ENCODE measurements at places on chromosomes 3 and 15.

GRCh38 chr3:171267104-171267503, 193.1 kb downstream of the TNIK start:
- no peak for DNase-seq

GRCh38 chr3:73685061-73685460, 60.3 kb upstream of the PDZRN3 start:
- no peak for DNase-seq

GRCh38 chr3:182981038-182981380, 671 bp upstream of the DCUN1D1 start:
- no peak for DNase-seq

DNA sequence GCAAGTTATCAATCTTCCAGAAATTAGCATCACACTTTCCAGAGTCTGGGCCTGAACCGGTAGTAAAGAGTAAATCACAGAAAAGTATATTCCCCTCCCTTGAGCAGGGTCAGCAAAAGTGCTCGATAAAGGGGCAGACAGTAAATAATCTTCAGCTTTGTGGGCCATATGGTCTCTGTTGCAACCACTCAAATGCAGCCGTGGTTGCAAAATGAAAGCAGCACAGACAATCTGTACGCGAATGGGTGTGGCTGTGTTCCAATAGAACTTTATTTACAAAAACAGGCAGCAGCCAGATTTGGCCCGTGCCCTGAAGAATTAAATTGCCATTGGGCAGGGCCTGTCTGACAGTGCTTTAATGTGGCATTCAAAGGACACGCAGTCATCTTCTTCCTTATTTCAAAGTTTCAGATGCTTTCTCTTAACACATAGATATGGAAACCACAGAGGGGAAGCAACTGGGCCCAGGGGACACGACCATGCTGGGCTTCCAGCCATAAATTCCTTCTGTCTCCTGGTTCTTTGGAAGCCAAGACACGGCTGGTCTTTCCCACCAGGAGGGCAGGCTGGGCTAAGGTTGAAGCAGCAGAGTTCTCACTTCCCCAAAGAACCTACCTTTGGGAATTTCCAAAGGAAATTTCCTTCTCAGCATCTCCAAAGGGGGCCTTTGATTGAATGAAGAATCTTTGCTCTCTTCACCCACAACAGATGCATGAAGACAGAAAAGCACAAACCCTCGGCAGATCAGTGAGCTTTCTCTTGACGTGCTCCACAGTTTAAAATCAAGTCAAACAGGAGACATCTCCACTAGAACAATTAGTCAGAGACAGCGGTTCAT, 489.8 kb upstream of the PROK2 start:
- DNase-seq, result no peak

GRCh38 chr3:176074096-176074495, 1123.2 kb downstream of the TBL1XR1 start:
- DNase-seq, result no peak

GRCh38 chr15:43329217-43329959, 985 bp downstream of the LCMT2 start:
- DNase-seq, result no peak

- DNase-seq, result no peak
Measured at GRCh38 chr15:92170897-92171296, 222.8 kb upstream of the ST8SIA2 start.

- no peak for DNase-seq
Measured at GRCh38 chr15:85592148-85592547, 202.6 kb downstream of the KLHL25 start.

- no peak for DNase-seq
Measured at GRCh38 chr3:56059731-56060130, 408.5 kb downstream of the ERC2 start.

DNA sequence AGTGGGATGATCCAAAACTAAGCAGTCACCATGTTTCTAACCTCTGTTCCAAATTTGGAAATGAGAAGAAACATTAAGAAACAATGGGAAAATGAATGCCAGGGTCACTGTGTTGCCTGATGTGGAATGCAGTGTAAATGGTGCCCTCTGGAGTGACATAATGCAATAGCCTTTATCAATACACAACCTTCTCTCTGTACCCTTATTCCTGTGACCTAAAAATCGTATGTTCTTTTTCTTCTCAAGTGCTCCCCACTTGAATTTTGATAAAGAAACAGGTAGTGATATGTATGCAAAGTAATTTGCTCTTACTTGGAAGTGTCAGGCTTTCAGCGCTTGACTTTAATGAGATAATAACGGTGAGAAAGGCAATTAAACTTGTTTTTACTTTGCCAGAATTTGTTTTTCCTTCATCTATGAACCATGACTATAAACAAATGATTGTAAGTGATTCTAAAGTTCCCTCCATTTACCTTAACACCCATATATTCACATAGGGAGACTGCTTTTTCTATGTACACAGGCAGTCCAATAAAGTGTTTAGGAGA, 145.8 kb upstream of the THRB start:
- DNase-seq, result no peak

DNA sequence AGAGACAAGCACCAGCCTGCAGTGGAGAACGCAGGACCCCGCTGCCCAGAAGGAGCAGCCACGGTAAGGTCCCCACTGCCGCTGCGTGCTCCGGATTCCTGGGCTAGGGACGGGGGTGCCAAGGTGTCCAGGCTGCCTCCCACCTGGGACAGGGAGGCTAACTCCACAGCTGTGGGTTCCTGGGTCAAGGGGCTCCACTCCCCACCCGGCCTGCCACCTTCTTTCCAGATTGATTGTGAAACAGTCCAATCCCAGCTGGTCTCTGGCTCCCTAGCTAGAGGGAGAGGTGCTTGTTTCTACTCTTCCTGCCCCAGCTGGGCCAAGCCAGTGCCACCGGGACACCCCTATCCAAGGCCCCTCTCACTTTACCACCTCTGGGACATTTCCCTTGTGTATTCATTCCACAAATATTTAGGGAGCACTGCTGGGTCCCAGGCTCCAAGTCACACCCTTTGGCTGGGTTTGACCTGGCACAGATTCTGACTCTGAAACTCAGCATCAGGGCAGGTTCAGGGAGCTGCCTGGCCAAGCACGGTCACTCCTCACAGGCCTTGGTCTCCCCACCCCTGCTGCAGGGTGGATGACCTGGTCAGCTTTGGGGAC, 1.9 kb downstream of the PAK6 start:
- no peak for DNase-seq

DNA sequence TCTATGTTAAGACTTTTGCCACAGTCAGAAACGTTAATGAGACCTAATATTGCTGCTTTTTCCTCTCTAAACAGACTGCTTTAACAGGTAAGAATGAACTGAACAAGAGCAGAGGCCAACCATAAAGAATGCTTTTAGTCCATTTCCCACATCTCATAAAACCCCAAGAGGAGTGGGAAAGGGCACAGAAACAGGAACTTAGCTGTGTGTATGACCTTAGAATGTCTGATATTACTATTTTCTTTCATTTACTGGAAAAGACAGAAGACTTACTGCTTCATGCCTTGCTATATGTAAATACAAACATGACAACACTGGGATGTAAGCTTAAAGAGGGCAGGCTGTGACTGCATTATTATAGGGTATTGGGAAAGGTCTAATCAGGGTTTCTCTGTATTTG, 115.0 kb downstream of the ISL2 start:
- DNase-seq, result no peak

DNA sequence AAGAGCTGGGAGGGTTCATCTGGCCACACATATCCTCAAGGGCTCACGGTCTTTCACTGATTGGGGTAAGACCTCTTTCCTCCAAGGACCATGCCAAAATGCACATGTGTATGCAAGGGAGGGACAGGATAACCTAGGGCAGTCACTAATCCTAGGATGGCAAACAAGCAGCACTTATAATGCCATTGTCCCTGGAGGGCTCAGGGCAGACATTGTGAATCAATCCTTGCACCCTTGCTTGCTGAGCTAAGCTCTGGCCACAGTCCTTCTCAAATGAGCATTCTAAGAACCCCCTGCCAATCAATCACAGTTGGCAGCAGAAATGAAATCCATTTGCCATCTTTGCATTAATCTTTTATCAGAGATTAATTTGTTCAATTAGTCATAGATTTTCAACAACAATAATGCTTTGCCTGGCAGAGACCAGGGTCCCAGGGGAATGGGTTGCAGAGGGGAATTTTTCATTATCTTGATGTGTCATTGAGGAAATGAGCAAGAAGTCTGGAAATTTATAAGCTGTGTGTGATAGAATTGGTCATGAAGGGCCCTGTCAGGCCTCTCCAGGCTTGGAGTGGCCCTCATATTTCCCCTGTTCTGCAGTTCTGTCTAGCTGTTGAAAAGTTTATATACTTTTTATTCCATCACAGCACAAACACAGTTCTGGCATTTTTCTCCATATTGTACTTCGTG, 57.2 kb upstream of the KY start:
- no peak for DNase-seq

DNA sequence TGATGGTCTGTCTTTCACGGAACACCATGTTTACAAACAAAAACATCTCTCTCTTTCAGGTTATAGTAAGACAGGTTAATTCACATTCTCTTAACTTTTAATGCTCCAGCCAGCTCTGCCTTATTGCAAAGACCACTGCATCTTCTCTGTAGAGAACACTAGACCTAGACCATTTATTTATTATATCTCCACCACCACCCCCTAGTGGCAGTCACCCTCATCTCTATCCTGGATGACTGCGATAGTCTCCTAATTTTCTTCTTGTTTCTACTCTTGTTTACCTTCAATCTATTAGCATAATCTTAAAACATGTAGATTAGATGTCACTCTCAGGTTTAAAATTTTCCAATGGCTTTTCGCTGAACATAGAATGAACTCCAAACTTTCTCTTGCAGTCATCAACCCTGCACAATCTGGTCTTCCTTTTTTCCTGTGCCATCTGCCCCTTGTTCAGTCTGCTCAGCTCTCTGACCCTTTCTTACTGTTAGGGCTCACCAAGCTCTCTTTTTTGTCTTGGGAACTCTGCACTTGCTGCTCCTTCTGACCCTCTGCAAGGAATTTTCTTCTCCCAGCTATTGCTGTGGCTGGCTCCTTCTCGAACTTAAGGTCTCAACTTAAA, 155.6 kb downstream of the SQOR start:
- no peak for DNase-seq

- DNase-seq, result no peak
Measured at GRCh38 chr3:135197246-135197645, 402.2 kb downstream of the EPHB1 start.

DNA sequence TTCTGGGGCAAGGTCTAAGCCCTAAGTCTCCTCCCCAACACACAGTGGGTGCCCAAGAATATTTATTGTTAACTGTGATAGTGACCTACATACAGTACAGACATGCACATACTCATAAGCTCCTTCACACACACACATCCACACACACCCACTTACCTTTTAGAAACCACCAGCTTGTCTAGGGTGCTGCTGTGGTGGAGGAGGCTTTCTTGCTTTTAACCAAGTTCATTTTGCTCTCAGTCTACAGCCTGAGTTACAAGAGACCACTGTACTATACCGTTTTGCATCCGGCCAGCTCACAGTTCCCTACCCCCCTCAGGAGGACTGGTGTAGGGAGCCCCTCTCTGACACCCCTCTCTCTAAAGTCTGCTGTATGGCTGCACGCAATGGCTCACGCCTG, 16.7 kb downstream of the DAPK2 start:
- DNase-seq, result no peak

- no peak for DNase-seq
Measured at GRCh38 chr3:13077431-13078162, 4.4 kb upstream of the IQSEC1 start.

DNA sequence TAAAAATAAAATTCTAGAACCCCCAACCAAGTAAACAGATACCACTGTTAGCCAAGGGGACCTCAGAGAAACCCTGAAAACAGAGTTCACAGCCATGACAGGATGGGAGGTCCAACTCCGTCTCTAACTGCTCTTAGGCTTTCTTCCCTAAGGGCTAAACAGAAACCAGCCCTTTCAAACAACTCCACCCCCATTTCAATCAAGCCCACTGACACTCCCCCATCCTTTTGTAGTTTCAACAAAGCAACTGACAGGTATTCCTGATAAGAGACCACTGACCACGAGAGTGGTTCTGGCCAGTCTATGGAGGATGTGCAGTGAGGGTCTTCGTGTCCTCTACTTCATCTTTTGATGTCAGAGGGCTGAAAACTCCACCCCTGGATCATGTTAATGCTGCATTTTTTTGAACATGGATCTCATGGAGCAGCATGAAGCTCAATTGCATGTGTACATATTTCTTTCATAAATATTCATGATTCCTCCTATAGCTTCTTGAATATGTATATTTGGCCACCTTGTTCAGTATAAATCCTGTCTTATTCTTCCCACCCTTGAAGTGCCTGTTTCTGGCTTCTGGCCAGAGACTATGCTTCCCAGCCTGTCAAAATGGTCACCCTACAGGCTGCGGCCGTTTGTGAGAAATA, 222.6 kb downstream of the OSBPL10 start:
- no peak for DNase-seq

GRCh38 chr3:68912376-68912775, 20.0 kb downstream of the TAFA4 start:
- DNase-seq, result no peak

- no peak for DNase-seq
Measured at GRCh38 chr3:89624494-89624893, 517.1 kb downstream of the EPHA3 start.

- no peak for DNase-seq
Measured at GRCh38 chr3:152769523-152769922, 65.4 kb upstream of the P2RY1 start.

- DNase-seq, result peak; percentile 74
Measured at GRCh38 chr3:32502118-32502945, at the start of gene CMTM6. Gene CMTM6 (minus strand): TSS chr3:32502852. CDS start chr3:32502745, 107 bp downstream.

DNA sequence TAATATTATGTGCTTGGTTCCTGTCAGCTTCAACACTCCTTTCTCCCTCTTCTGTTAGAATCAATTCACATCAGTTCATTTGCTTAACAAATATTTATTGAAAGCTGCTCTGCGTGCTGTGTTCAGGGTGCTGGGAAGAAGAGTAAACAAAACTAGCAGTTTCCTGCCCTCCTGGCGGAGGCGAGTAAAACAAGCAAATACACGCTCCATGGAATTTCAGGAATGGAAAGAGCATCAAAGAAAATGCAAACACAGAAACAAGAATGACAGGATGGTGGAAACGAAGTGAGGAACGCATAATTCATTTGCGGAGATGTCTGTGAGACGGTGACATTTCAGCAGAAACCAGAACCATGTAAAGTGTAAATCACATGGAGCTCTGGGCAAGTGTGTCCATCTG, 49.4 kb upstream of the SPTSSB start:
- no peak for DNase-seq

DNA sequence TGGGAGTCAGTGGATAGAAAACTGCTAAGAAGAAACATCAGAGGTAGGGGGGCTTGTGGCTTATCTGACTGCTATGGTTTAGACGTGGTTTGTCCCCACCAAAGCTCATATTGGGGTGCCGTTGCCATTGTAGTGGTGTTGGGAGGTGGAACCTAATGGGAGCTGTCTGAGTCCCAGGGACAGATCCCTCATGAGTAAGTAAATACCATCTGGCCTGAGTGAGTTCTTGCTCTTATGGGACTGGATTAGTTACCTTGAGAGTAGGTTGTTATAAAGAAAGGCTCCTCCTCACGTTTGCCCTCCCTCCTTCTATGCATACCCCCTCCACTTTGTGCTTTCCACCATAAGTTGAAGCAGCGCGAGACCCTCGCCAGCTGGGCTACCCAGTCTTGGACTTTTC, 53.4 kb upstream of the VILL start:
- DNase-seq, result no peak

Measured in T-helper 9 cell (primary cell).